ENCODE measurements at places on chromosomes 11 and 22.

DNA sequence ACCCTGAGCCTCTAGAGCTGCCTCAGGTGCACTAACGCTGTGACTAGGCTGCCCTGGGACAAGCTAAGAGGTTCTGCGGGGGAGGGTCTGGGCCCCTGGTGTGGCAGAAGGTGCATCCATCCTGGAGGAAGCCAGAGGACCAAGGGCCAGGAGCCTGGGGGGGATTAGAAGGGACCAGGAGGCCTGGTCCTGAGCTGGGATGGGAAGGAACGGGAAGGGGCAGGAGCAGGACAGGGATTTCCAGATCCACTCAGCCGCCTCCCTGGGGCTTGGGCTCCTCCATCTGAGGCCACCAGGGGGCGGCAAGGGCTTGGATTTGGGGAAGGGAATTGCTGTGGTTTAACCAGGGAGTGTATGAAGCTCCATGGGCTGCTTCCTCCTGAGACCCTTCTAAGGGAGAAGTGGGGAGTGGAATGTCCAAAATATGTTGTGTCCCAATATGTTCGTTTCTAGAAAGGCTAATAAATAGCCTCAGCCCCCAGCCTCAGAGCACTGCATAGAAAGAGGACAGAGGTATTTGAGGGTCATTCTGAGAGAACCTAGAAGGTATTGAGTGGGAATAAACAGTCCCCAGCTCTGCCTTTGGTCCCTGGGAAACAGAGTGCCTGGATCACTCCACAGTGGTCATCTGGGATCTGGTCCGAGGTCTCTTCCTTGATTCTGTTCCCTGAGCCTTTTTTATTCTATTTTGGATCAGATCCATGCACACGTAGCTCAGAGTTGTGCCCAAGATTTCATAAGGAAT, 17.4 kb upstream of the PRAME start:
- peak; percentile 11 for DNase-seq

GRCh38 chr11:47606731-47607130, 12.5 kb upstream of the C1QTNF4 start:
- no peak for DNase-seq

DNA sequence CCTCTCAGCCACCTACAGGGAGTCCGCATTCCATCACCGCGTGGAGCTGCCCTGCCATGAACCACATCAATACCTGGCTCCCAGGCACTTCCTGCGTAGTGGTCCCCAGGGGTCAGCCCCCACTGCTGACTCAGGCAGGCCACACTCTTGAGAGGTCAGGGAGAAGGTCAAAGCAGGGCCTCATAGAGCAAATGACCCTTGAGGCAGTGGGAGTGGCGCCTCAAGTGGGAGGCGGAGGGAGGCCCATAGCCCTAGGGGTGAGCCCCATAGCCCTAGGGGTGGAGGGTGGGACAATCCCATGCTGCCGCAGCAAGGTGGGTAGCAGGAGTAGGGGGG, 5.0 kb downstream of the PRDX5 start:
- DNase-seq: no peak

DNA sequence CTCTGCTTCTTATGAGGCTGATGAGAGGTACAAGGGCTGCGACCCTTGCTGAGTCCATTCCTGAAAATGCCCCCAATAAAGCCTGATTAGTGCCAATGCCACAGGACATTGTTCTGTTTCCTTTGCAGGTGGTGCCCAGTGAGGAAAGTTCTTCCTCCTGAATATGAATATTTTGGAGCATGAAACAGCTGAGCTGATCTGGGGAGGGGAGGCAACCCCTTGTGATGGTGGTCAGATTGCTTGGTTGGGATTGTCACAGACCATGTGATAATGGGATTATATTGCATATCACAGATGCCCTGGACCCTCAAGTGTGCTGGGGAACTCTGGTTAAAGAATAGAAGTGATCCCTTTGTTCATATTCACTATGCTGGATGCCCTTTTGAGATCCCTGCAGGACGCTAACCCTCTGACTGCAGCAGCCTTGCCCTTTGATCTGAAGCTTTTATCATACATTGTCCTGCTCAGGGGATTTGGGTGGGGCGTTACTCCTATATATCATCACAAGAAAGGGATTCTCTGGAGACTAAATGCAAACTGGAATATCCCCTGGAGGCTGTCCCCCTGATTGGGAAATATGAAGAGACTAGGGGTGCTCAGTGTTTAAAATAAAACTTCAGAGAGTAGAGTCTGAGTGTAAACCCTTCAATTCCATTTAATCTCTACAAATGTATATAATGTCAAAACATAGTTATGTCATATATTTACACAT, 76.9 kb upstream of the TOP3B start:
- no peak for DNase-seq

Measured in NCI-H526 treated with DMSO at 0.1 percent for 48 hours (cell line).